Activated CD4-positive, alpha-beta T cell treated with anti-CD3 and anti-CD28 coated beads for 1 hour (primary cell): ENCODE measurements at places on chromosomes 7 and 10.
A peak's percentile ranks its signal among the peaks of the same experiment; 100 is the strongest.

DNA sequence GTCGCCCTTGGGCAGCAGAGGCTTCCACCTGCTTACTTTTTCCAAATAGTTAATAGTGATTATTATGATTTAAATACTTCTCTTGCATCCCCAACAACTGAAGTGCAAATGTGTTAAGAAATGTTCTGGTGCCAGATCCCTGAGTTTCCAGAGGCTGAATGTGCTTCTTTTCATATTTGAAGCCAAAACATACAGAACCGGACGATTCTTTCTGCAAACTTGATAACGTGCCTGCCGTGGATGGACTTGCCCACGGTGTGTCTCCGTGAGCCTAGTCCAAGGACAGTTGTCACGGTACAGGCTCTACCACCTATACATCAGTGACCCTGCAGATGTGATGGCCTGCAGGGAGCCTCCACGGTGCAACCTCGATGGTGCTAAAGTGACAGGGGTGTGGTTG, 198.6 kb upstream of the LYZL2 start:
- DNase-seq = no peak

DNA sequence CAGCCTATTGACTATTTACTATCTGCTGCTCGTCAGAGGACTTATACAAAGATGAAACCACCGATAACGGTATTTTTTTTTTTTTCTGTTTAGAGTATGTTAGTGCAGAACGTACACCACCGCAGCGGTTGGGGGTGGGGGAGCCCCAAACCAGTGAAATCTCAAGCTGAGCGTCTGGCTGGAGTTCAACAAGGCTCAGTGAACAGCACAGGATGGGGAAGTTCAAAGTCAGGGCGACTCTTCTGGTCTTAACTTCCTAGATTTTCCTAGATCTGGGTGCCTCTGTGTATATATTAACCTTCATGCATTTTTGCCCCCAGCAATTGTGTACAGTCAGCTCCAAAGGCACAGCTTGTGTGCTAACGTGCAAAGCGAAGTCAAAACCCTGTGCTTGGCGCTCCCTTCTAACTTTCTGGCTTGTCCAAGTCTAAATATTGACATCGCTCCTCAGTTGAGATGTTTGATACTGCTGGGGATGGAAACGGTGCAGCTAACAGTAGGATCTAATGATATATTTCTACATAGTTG, 1.1 kb downstream of the RHOBTB1 start:
- no peak for DNase-seq

DNA sequence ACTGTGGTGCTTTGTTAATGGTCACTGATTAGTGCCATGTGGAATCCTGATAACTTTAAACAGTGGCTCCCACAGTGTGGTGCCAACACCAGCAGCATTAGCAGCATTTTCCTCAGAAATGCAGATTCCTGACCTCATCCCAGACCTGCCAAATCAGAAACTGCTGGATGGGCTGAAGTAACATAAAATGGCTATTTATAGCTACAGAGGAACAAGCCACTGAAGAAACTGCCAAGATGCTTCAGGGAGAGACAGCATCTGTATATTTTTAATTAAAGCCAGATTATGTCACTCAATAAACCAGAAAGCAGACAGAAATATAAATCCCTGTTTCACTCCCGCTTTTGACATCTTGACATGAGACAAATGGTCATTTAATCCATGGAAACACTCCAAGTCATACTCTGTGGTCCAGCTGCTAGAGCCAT, 178.5 kb downstream of the AMPH start:
- no peak for DNase-seq

DNA sequence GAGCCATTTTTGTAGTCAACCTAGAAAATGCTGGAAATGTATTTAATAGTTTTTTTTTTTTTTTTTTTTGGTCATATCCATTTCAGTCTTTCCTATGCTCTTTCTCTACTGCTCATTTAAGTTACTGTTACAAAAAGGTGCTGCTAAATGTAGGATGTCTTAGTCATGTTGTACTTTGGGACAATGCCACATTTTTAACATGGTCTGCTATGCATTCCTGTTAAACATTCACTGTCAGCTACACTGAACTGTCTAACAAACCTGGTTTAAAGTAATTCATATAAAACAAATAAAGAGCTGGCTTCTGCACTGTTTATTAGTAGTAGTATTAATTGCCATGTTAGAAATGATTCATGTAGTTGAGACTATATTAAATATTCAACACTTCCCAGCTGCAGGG, 108.6 kb downstream of the NSUN6 start:
- no peak for DNase-seq

GRCh38 chr10:5679606-5680005, 5.0 kb upstream of the TASOR2 start:
- no peak for DNase-seq

GRCh38 chr7:108973075-108973474, 403.4 kb downstream of the DNAJB9 start:
- no peak for DNase-seq

GRCh38 chr10:86545101-86545500, 23.5 kb upstream of the WAPL start:
- DNase-seq = no peak

DNA sequence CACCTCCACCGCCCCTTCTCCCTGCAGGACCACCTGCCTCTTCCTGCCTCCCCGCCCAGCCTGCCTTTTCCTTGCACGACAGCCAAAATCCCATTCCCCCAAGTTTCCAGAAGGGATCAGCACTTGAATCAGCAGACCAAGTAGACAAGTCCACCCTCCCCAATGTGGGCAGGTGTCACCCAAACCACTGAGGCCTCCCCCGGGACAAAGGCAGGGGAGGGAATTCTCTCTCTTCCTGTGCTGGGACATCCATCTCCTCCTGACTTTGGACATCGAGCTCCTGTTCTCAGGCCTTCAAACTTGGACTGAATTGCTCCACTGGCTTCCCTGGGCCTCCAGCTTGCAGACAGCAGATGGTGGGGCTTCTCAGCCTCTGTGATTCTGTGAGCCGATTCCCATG, 21.6 kb upstream of the PSMG3 start:
- DNase-seq = no peak

- DNase-seq = no peak
Measured at GRCh38 chr7:29457141-29457561, 106.5 kb upstream of the PRR15 start.

DNA sequence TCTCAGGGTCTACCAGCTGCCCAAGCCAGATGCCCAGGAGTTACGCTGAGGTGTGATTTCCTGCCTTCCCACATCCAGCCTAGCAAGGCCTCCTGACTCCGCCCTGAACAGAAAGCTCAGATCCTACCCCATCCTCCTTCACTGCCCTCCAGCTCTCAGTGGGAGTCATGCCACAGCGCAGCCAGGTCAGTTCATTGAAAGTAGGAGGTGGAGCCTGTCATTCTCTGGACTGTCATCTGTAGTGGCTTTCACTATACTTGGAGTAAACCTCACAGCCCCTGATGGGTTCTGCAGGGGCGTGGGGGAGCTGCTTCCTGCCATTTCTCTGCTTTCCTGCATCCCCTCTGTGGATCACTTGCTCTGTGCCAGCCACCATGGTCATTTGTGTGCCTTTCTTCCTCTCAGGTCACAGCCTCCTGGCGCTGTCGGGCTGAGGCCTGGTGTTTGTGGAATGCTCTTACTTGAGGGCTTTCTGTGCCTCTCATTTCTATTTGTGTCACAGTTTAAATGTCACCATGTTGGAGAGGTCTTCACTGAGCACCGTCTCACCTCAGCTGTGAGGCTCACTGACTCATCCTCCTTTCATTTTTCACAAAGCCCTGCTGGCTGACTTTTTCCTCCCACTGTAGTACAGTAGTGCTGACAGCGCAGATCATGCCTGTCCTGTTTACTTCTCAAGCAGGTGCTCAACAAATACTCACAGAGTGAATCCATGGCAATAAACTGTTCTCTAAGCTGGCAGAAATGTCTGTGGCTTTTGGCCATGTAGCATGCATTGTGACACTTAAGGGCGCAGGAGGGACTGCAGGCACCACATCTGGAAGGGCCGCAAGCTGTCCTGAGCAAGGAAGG, 61.0 kb upstream of the TMEM248 start:
- DNase-seq = no peak

- no peak for DNase-seq
Measured at GRCh38 chr7:70346844-70347462, 748.7 kb downstream of the AUTS2 start.

DNA sequence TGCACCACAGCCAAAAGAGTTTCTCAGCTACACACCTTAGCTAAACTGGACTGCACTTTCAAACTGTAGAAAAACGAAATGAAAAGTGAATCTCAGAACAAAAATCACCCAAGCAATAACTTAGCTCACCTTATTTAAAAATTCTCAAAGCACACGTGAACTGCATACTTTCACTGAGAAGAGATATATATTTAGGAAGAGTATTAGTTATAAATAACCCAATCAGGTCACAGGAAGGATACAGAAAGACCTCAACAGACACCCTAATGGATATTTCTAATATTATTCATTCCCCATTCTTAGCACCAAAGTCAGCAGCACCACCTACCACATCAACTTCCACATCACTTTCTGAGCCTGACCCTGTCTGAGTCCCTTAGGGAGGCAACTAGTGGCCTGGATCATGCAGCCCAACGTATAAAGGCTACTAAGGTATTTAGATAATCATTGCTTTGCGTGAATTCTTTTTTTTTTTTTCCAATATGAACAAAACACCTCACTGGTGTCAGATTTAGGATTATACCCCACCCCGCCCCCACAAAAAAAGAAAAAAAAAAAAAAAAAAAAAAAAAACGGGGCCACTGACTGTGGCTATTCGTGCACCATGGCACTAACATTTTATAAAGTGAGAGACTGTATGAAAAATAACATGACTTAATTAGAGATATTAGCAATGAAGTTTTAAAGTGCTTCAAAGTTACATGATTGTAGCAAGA, 2.6 kb downstream of the ABI1 start:
- DNase-seq = no peak

GRCh38 chr10:112356686-112357085, 17.2 kb upstream of the ACSL5 start:
- DNase-seq = no peak

DNA sequence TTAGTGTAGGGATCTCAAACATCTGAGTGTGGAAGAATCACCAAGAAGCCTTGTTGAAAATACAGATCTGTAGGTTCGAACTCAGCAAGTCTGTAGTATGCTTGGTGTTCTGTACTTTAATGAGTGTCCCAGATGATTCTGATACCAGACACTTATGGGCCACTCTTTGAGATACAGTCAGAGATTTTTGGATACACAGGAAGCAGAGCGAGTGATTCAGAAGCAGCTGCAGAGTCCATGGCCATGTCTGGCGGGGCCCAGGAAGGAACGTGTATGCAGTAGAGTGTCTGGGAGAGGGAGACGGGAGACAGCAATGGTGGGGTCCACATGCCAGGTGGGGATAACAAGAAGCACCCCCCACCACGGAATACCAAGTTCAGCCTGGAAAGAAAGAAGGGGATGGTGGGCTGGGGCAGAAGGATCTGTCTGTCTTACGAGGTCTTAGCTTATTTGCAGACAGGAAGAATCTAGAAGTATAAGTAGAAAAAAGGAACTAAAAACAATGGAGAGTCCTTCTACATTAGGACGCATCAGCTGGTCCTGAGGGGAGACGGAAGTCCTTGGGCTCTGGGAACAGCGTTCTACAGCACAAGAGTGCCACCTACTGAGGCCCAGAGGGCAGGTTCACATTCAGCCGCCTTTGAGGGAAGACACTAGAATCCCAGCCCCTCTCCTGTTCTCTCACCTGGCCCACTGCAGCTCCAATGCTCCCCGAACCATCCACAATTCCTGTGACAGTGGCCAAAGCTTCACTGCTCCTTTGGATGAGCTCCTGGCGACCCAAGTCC, 55.4 kb downstream of the SLC37A3 start:
- no peak for DNase-seq

GRCh38 chr7:97506728-97507127, 225.2 kb upstream of the TAC1 start:
- DNase-seq = no peak

GRCh38 chr10:118642228-118642627, 46.8 kb upstream of the PRLHR start:
- DNase-seq = no peak

DNA sequence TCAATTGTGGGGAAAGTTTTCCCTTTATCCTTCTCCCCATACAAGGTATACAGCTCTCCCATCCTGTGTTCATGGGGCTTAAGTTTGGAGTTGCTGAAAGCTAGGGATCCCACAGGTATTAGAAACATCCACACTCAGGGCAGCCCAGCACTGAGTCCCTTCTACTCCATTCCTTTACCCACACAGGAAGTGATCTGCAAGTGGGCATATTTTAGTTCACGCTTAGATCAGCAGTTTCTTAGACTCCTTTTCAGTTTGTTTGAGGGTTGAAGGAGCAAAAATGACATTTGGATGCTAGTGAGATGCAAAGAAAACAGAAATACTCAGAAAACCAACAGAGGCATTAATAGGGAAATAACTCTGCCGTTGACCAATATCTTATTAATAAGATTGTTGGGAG, 134.7 kb downstream of the VPS50 start:
- no peak for DNase-seq

GRCh38 chr10:73871295-73872189, 2.8 kb downstream of the CAMK2G start:
- DNase-seq = no peak

DNA sequence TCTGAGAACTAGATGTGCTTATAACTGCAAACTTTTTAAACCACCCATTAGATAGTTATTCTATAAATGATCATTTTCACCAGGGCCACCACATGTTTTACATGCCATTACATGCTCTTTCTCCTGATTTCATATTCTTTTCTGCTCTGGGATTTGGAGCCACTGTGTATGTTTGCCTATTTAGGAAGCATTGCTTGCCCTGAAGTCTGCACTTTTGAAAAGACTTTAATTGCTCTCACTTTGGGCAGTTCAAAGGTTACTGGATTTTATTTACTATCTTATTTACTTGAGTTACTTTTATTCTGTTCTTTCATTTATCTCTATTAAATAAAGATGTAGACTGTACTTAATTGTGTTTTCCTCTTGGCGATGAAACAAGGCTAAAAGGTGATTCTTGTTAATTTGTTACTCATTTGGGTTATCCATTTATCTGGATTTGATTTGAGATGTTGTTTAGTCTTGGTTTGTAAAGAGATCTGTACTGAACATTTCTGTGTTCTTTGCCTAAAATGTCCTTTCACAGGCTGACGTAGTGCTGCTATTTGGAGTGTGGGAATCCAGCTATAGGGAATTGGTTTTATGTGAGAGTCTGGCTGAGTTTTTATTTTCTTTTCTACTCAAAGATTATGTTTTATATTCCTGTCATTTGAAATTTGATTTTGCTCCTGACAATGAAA, 88.8 kb downstream of the SUGCT start:
- no peak for DNase-seq

DNA sequence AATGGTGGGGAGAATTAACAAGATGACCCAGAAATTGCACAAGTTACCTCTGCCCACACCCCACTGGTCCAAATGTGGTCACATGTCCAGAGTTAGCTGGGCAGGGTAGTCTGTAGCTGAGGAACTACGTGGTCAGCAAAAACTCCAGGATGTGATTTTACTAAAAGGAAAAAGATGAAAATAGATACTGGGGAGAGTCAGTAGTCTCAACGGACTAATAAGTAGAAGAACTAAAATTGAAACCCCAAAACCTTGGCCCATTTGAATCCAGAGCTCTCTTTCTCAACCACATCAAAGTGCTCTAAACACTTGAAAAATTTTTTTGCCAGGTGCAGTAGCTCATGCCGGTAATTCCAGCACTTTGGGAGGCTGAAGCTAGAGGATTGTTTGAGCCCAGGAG, 146.3 kb downstream of the SKIDA1 start:
- DNase-seq = no peak

GRCh38 chr7:41674505-41675023, 28.3 kb downstream of the INHBA start:
- DNase-seq = no peak

GRCh38 chr10:71033396-71033980, 145.1 kb upstream of the PCBD1 start:
- DNase-seq = no peak

GRCh38 chr10:11986593-11987216, 55.9 kb downstream of the UPF2 start:
- DNase-seq = peak; percentile 57
